ENCODE measurements at places on chromosomes 13 and 19.

DNA sequence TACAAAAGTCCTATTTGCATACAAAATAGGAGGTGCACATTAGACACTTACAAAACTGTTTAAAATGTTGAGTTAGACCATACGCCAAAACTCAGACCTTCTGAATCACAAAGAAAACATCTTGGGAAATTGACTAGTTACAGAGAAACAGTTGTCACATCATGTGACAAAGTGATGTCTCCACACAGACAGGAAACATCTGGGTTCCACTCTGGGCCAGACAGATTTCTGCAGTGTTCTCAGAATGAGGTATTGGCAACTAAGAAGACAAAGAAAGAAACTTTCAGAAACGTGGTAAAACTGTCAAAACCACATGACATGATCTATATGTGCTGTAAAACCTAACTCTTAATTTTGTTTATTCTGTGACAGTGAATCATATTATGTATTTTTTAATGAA, 6.7 kb downstream of the ZNF793 start:
- DNase-seq, result no peak

GRCh38 chr13:35714588-35715377, 238.3 kb upstream of the MAB21L1 start:
- peak; percentile 6 for DNase-seq

DNA sequence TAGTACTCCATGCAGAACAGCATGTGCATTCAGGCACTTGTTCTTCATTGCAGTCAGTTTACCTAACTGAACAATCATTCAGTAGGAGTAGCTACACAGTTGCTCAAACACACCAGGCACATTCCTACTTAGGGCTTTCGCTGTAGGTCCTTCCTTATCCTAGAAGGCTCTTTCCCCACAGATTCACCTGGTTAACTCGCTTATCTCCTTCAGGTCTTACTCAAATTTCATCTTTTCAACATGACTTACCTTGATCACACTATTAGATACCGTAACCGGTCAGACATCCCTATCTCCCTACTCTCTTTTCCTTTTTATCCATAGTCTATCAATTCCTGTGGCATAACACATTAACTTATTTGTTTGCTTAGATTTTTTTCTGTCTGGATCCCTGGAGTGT, 14.6 kb downstream of the EDNRB start:
- DNase-seq, result no peak

DNA sequence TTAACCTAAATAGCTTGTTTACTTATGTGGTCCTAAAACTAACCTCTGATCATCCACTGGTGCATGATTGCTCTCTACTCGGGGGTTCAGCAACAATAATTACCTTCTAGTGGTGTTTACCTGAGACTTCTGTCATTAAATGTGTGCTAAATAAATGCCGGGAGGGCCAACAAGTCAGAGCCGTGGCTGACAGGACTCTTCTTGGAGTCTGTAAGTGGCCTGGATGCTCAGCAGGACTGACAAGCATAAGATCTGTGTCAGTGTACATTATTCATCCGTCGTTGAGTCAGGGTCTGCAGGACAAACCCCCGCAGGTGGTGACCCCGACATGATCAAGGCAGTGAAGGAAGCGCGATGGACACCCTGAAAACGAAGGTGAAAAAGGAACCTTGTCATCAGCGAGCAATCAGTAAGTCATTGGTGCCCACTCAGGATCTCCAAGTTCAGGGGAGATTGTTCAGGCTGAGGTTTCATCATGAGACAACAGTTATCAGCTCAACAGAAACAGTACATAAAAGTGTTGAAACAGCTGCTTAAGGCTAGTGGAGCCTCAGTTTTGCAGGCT, 1466.9 kb downstream of the UQCRFS1 start:
- DNase-seq, result no peak

DNA sequence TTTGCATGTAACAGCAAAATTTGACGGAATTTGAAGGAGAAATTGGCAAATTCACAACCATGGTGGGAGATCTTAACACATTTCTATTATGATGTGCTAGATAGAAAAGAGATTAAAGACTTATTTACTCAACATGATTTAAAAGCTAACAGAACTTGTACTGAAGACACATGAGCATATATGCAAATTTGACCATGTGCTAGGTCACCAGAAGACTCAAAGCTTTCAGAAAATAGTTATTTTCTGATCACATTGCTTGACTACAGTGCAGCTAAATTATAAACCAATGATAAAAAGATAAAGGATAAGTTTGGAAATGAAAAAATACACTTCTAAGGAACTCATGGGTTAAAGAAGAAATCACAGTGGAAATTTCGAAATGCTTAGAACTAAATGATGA, 9.1 kb downstream of the GPR183 start:
- DNase-seq, result no peak

DNA sequence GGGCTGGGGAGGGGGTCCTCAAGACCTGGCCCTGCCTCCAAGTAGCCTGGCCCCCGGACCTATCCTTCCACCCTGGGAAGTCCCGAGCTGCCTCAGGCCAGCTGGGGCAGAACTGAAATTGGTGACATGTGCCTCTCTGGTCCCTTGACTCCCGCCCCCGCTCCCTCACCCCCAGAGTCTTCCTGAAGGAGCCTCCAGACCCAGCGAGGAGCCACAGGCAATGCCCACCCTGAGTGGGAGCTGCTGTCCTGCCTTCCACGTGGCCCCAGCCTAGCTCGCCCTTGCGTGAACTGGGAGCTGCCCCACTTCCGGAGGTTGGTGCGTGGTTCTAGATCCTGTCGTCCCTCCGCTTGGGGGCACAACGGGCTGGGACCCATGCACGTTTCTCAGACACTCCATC, 34.6 kb downstream of the CEBPA start:
- no peak for DNase-seq

GRCh38 chr19:39845584-39845932, 621 bp downstream of the FBL start:
- DNase-seq, result peak; percentile 5

- no peak for DNase-seq
Measured at GRCh38 chr13:103694471-103694870, 628.3 kb upstream of the SLC10A2 start.

DNA sequence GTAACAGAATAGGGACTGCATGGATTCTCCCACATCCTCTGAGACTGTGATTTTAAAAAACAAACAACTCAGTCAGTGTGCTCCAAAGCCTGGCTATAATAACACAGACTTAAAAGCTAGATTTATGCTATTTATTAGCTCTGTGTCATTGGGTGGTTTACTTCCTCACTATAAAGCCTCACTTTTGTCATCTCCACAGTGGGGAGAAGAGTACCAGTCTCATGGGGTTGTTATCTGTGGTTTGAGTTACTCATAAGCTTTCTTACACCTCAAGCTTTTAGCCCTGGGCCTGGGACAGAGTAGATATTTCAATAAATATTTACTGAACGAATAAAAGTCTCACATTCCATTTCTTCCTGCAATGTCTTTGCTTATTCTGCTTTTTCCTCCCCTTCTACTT, 5.3 kb downstream of the RNASEH2B start:
- DNase-seq, result no peak

DNA sequence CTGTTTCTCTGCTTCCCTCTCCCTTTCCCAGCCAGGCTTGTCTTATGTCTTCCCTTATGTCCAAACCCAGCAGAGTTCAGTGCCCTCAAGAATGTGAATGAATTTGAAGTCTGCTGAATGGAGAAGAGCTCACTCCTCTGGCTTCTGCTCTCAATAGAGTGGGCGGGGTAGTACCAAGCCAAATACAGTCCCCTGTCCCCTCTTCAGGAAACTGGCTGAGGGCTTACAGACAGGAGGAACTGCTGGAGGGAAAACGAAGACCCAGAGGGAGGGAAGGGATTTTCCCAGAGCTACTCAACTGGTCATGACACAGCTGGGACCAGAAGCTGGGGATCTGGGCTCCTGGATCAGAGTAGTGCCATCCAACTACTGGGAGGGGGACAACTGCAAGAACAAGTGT, 32.9 kb upstream of the POU2F2 start:
- DNase-seq, result no peak

DNA sequence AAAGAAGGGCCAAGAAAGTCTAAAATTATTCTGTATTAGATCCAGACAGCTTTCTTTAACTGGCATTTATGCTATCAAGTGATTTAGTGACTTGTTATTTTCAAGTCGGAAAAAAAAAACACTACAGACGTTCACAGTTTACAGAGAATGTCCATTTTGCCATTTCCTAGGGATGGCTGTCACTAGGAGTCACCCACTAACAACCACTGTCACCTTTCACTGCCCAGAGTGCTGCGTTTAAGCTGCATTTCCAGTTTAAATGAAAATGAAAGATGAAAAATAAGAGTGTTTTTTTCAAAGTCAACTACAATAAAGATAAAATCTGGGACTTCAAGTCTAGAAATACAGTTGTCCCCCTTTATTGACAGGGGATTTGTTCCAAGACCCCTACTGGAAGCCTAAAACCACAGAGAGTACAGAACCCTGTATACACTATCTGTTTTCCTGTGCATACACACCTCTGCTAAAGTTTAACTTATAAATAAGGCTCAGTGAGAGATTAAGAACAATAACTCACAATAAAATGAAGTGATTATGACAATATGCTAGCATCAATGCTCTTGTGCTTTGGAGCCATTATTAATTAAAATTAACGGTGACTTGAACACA, 112.5 kb downstream of the SACS start:
- DNase-seq, result no peak

DNA sequence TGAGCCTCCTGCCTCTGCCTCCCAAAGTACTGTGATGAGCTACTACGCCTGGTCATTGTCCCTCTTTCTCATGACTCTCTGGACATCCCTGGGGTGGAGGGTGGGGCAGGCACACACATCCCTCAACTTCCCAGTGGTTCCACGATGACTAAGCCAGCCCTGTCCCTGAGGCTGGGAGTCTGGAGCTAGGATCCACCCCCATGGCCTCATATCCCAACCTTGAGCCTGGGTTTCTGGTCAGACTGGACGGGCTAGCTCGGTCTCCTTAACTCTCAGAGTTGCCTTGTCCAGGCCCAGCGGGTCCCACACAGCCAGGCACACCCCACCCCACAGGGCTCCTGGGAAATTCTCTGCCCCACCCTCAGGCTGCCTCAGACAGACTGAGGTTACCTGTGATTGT, 19.6 kb downstream of the IER2 start:
- no peak for DNase-seq

- no peak for DNase-seq
Measured at GRCh38 chr13:24606486-24607170, 73.6 kb upstream of the ATP12A start.

- DNase-seq, result peak; percentile 20
Measured at GRCh38 chr13:90868321-90868920, 479.1 kb upstream of the MIR17HG start.

DNA sequence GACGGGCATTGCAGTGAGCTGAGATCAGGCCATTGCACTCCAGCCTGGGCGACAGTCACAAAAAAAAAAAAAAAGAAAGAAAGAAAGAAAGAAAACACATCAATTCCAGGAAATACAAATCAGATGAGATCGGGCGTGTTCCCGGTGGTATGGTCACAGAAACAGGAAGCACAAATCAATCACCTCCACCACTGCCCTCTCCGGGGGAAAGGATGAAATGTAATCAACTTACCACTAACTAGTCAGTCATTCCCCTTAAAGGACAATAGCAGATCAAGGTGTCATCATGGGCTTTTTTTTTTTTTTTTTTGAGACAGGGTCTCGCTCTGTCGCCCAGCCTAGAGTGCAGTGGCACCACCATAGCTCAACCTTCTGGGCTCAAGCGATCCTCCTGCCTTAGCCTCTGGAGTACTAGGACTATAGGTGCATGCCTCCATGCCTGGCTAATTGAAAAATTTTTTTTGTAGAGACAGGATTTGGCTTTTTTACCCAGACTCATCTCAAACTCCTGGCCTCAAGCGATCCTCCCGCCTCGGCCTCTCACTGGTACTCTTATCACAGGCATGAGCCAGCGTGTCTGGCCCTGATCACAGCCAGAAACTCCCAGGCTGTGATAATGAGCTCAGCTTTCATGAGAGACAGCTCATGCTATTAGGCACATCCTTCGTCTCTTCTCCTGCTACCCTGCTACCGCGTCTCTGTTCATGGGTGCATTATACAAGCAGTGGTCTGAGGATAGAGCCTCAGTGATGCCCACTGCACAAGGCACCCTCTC, 6.8 kb upstream of the DPRX start:
- no peak for DNase-seq
